ENCODE measurements at places on chromosomes 6 and 20.
A peak's percentile ranks its signal among the peaks of the same experiment; 100 is the strongest.

DNA sequence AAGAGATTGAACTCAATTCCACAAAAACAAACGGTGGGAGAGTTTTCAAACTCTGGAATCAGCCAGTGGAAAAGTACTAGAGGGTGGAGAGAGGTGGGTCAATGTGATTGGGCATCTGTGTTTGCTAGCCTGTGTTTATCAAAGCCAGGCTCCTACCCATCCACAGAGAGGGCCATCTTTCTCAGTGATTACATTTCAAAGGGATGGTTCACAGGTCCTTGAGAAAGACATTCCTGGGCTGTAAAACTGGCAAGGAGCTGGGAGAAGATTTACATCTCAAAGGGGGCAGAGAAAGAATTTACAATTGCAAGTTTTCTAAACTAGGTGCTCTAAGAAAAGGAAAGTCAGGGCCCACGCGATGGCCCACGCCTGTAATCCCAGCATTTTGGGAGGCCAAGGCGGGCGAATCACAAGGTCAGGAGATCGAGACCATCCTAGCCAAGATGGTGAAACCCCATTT lies 146.8 kb upstream of the UST start:
- no peak for DNase-seq

DNA sequence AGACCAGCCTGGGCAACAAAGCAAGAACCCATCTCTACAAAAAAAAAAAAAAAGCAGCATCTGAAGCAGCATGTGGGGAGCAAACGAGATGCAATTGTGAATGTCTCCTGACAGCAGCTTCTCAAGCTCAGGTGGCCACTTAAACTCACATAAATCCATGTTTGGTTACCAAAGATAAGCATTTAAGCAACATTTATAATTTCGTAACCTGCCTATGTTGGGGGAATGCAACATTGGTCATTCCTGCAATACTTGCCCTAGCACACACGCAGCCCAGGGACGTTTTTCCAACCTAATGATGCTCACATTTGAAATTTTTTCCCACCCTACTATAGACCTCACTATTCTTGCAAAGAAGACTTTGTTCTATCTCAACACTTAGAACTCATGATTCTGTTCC lies 113.3 kb downstream of the ZFP64 start:
- DNase-seq = no peak

DNA sequence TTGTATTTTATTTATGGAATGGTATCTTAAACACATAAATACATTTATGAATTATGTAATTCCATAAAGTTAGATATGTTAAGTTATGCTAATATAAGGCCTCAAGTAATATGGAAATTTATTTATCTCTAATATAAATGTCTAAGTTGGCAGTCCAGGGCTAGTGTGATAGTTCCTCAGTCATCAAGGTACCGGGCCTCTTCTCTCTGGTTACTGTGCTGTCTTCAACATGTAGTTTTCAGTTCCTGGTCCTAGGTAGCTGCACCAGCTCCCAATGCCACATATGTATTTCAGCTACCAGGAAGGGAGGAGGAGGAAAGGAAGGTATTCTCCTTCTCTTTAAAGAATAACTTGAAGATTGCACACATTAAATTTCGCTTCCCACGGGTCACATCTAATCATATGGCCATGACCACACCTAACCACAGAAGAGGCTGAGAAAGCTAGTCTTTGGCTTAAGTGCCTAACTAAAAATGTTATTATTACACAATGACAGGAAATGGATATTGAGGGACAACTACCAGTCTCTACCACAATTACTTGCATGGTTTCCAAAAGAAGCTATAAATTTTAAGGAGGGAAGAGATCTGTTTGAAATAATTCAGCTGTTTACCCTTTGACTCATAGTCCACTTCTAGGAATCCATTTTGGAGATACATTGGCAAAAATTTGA lies 68.6 kb downstream of the BCKDHB start:
- DNase-seq = no peak

- no peak for DNase-seq
Observed at GRCh38 chr6:146851837-146852236, 253.1 kb downstream of the ADGB start.

- no peak for DNase-seq
Observed at GRCh38 chr20:60491051-60491581, 532.9 kb downstream of the CDH26 start.

DNA sequence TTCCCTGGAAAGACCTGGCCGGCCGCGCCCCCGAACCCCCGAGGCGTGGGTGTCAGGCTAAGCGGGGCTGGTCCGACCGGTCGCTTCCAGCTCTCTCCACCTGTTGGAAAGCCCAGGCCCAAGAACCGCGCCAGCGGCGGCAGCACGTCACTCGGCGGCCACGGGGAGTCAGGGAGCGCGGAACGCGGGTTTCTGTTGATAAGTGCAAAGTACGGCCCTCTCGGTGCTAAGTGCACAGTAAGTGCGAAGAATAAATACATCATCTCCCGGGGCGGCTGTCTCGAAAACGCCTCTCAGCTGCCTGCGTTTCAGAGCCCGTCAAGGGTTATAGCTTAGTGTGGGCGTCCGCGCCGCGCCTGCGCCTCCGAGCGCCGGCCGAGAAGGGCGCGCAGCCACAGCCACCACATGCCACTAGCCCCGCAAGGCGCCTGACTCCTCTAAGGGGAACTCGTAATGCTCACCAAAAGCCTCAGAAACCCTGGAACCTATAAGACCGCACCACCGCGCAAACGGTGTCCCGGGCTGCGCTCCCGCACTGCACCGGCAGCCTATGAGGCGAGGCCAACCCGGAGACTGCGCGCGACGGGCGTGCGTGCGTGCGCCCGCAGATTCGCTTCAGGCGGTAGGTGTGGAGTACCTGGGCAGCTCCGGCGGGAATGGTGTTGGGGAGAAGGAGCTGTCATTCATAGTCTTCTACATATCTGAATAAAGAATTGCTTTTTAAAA lies 9.2 kb upstream of the TBX18 start:
- DNase-seq = no peak

- no peak for DNase-seq
Observed at GRCh38 chr6:80449726-80450125, 343.3 kb downstream of the BCKDHB start.

- DNase-seq = no peak
Observed at GRCh38 chr6:111110036-111110435, 22.7 kb downstream of the SLC16A10 start.

DNA sequence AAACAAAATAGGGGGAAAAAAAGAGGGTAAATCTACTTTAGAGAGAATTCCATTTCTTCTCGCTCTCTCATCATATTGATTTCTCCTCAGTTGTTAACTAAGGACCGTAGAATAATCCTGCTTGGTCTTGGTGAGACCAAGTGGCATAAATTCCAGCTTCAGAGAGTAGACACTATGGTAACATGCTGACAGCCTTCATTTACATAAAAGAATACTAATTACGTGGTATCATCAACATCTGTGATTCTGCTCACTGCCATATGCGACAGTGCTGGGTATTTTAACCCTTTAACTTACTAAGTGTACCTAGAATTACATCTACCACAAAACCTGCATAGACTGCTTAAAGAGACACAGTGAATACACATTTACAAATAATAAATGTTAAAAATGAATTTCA lies 27.1 kb downstream of the TOMM6 start:
- DNase-seq = no peak

DNA sequence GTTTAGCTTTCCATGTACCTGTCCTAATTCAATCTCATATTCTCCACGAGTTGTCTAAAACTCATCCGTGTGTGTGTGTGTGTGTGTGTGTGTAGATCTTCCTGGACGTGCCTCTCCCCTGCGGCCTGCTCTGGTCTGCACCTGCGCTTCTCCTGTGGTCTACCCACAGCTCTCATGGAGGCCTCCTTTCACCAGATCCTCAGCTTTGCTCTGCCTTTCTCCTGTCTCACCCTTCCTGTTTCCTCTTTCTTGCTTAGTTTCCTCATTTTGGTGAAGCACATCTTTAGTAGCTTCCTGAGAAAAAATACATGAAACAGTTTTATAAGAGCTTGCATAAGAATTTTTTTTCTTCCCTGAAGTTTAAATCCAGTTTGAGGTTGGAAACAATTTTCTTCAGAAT lies 18.1 kb downstream of the SLX4IP start:
- peak; percentile 36 for DNase-seq

DNA sequence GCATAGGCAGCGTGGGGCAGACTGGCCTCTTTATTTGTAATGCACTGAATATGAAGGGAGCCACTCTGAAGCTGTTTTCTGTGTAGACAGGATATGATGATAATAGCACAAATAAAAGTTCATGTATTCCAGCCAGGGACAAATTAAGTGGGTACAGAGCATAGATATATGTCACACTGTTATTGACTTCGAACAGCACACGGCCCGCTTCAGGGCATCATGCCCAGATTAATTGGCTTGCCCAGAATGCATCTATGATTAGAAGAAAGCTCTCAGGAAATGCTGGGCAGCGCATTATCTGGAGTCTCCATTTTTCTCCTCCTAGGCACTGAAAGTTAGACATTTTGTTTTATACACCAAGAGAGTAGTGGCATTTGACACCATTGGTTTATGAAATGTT lies 26.3 kb upstream of the SASH1 start:
- no peak for DNase-seq

- no peak for DNase-seq
Observed at GRCh38 chr20:35018590-35019371, 63.1 kb downstream of the MYH7B start.

DNA sequence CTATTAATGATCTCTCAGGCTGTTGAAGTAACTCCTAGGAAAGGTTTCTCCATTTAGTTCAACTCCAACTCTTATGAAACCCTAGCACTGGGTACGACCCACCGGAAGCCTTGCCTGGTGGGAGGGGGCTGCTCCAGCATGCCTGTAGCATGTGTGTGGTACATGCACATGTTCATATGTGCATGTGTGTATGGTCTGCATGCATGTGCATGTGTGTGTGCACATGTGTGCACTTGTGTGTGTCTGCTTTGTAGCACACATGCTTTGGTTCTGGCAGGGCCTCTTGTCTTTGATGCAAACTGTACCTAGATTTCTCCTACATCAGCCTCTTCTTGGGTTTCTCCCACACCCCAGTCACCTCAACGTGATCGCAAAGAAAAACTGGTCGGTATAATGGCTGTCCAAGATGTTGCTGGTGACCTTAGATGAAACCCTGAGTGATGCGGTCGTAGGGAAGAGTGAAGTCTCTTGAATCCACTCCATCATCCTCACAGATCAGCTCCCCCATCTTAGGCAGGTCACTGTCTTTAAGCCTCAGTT lies 193.5 kb downstream of the MYLK4 start:
- DNase-seq = no peak

- no peak for DNase-seq
Observed at GRCh38 chr6:139442188-139442671, 67.8 kb upstream of the CITED2 start.

DNA sequence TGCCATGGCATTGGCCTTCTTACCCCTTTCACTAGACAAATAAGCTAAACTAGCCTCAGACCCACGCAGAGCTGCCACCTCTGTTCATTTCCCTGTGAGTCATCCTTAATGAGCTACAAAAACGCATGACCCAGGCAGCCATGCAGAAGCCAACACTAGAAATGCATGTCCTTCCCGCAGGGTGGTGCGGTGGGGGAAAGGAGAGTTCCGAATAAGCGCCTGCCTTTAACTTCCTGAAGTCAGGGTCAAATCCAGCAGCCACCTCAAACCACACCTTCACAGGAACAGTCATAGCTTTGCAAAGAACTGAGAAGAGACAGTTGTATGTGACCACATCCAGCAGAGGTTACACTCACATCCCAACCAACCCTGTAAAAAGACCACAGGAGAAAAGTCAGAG lies 40.4 kb downstream of the IRF4 start:
- DNase-seq = no peak

DNA sequence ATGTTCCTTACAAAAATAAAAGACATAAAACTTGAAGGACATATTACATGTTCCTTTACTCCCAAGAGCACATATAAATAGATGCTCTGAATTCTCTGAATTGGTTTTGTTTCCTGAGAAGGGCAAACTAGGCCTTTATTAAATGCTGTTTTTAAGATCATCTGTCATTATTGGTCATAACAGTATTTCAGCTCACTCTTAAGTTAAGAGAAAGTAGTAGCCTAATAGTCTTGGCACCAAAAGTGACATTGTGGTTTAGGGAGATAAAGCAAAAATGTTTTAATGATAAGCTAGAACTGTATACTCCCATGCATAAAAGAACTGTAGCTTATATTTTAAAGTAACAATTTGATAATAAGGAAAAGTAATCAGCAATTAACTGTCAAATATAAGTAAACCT lies 361.1 kb upstream of the PTCHD4 start:
- no peak for DNase-seq

DNA sequence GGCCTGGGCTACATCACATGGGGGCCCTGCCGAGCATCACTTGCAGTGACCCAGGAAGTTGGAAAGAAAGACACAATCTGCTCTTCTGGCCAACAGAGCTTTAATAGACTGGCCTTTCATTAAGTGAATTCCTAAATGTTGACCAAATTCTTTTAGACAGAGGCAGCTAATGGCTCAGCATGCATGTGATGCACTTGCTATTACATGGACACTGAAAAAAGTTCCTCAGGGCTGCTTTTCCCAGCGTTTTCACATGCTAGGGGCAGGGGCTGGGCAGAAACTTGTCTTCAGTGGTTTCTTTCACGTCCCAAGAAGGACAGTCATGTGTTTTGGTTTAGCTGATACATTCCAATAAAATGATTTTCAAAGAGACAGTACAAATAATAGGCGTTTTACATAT lies 651.0 kb upstream of the SLC35B3 start:
- no peak for DNase-seq

DNA sequence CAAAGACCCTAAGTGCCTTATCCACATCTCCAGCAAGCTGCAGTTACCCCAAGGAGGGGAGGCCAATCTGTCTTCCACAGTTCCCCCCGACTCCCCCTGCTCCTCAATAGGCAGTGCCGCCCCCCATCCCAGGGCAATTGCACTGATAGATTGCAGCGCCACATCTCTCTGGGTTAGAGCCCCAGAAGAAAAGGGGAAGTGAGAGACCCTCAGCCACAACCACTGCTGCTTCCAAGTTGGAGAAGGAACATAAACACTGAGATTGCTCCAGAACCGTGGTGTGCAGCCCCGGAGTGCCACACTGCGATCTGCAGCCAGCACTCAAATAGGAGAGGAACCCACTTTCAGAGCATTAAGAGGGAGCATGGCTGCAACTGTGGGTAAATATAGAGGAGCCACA lies 101.5 kb downstream of the RWDD2A start:
- DNase-seq = no peak

DNA sequence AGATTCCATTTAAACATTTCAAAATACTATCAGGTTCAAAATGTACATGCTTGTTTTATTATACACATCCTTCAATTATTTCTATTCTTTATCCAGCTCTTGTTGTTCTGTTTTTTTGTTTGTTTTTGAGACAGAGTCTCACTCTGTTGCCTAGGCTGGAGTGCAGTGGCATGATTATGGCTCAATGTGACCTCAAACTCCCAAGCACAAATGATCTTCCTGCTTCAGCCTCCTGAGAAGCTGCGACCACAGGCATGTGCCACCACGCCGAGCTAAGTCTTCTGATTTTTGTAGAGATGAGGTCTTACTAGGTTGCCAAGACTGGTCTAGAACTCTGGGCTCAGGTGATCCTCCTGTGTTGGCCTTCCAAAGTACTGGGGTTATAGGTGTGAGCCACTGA lies 44.1 kb upstream of the SMIM29 start:
- DNase-seq = no peak

GRCh38 chr6:65964261-65964660 lies 257.2 kb upstream of the EYS start:
- DNase-seq = no peak
